ENCODE measurements at places on chromosomes 6 and 20.

DNA sequence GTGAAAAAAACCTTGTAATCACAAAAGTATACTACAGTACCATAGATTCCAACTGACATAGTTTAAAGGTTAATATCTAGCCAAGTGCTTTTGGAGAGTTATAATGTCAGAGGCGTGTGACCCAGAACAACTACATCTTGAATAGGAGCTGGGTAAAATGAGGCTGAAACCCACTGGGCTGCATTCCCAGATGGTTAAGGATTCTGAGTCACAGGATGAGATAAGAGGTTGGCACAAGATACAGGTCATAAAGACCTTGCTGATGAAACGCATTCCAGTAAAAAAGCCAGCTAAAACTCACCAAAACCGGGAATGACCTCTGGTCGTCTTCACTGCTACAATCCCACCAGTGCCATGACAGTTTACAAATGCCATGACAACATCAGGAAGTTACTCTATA is 22.4 kb upstream of the KIAA0408 start:
- DNase-seq = no peak

- DNase-seq = no peak
Observed at GRCh38 chr20:51452091-51452613, 90.4 kb downstream of the NFATC2 start.

DNA sequence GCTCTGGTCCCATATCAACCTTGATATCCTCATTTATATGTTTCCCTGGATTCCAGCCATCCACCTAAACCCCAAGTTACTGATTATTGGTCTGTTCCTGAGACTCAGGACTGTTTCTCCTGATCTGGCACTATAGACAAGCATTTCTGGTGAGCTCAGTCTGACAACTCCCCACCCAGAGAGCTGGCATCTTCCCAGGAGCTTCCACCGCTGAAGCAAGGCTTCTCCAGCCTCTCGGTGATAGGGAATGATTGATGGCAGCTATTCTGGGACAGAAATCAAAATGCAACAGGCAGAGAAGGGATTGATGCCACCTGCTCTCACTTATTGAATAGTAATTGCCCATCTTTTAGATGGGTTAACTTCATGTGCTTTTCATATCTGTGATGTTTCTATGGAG is 169.7 kb upstream of the GGTLC1 start:
- DNase-seq = no peak

GRCh38 chr6:10521104-10521808 is at the start of gene GCNT2:
Gene GCNT2 (plus strand): TSS chr6:10521351. CDS start chr6:10528912, 7,561 bp downstream.
- peak; percentile 44 for DNase-seq

DNA sequence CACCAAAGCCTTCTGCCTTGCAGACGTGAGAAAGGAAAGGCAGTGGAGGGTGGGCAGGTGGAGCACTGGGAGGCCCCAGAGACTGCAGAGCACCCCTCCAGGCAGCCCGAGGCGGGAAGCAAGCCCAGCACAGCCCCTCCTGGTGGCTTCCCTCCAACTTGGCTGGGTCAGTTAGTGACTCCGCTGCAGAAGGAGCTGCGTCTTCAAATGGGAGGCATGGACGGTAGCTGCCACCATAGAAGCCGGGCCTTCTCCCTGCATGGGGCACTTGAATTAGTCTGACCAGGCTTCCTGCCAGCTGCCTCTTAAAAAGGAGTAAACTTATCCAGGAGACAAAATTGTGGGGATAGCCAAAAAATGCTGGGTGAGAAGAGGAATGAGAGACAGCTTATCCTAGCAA is 88.0 kb upstream of the RPS6KA2 start:
- no peak for DNase-seq

DNA sequence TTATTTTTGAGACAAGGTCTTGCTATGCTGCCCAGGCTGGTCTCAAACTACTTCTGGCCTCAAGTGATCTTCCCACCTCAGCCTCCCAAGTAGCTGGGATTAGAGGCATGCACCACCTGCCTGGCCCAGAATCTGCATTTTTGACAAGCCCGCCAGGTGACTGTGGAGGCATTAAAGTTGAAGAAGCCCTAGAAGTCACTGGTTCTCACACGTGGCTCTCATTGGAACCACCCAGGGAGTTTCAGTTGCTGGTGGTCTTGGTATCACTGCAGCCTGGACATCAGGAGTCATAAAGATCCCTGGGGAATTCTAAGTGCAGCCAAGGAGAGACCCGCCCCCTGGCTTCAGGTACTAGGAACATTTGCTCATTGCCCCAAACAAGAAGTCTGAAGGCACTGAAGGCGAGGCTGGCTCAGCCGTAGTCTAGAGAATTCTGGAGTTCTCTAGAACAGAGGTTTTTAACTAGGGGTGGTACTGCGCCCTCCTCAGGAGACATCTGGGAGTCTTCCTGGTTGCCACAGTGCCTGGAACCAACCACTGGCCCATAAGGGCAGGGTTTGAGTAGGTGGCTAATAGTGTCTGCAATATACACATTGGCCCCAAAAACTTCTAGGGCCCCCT is 182.8 kb downstream of the ZMYND8 start:
- no peak for DNase-seq

DNA sequence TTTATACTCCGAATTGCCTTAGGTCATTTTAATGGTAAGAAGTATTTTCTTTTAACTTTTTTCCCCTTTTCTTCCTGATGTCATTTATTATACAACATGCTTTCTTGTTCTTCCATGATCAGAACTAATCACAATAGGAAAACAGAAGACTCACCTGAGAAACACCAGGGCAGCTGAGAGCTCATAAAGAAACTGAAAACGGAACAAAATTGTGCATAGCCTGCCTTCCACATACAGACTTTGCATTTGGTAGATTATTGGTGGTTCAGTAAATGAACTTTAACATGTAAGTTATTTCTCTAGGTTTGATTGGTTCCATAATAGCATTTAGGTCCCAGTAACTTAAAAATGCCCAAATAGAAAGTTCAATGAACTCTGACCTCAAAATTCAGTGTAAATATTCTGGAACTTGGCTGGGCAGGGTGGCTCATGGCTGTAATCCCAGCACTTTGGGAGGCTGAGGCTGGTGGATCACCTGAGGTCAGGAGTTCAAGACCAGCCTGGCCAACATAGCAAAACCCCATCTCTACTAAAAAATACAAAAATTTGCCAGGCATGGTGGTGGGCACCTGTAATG is 161.1 kb upstream of the DTNBP1 start:
- DNase-seq = no peak

GRCh38 chr6:84645563-84646266 is 118.7 kb downstream of the TBX18 start:
- no peak for DNase-seq

Data from OCI-M1 (cell line).